Anterior cingulate cortex (tissue), 58 donors: ENCODE measurements at places on chromosomes 7 and 10.
A peak's percentile ranks its signal among the peaks of the same experiment; 100 is the strongest.

DNA sequence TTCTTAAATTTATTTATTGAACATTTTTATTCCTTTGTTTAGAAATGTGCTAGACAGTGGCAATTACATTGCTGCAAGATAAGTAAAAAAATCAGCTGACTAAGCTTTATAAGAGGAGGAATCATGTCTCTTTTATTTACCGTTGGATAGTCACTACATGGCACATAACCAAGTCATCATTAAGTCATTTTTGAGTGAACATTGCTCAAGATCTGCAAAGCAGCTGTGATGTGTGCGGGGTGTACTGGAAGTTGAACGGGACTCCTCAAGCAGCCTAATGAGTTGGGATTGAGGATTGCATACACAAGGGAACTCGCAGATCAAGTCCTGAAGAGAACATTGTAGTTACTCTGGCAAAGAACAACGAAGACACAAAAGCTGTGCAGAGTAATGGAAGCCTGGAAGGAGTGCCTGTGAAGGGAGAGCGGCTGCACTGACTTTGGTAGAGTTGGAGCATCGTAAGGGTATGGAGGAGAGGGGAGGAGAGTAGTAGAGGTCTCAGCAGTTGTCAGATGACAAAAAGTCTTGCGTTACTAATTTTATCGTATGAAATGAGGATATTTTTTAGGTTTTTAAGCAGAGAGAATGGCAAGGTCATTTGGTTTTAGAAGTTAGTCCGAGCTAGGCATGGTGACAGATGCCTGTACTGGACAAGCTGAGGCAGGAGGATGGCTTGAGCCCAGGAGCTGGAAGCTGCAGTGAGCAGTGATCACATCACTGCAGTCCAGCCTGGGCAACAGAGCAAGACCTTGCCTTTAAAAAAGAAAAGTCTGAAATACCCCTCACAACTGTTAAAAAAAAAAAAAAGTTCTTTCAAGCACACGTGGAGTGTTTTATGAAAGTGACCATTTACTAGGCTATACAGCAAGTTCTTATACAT, 95.1 kb downstream of the BMPR1A start:
- no peak for DNase-seq

DNA sequence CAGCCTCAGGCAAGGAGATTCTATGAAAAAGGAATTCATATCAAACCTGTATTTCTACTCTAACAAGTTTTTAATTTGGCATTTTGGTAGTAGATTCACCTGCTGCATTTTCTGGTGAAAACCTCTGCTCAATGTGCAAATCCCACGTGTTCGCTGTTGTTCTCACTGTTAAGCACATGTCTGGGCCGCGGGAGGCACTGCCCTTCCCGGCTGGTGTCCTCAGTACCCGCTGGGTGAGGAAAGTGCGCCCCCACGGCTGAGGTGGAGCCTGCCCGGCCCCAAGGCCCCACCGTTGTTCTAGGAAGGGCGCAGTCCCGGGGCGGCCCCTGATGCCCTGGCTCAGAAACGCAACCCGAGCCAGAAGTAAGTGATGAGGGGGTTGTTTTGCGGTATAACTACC, 193.4 kb upstream of the VWC2 start:
- DNase-seq, result no peak

DNA sequence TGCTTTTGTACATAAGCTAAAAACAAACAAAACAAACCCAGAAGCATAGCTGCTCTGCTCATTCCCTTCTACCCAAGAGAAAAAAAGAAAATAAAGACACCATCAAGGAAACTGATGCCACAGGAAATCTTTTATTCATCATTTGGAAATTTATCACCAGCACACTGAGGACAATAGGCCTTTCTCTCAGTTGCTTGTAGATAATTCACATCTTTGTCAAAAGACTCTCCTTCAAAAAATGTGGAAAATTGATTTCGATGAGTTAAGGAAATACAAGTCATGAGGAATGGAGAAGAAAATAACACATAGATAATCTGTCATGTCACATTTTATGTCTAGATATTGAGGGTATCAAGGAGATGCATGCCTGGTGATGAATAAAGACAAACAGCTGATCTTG, 53.5 kb downstream of the ZNF37A start:
- DNase-seq, result no peak

GRCh38 chr10:7855205-7855604, 36.9 kb downstream of the TAF3 start:
- no peak for DNase-seq

DNA sequence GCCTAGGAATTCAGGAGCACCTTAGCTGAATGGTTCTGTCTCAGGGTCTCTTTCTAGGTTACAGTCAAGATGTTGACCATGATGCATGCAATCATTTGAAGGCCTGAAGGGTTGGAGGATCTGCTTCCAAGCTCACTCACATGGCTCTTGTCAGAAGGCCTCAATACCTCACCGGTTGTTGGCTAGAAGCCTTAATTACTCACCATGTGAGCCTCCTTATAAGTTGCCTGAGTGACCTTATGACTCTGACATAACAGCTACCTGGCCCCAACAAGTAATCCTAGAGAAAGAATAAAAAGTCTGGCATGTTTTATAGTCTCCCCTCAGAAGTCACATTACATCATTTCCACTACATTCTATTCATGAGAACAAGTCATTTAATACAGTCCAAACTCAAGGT, 3.4 kb upstream of the C1GALT1 start:
- DNase-seq, result no peak

- DNase-seq, result no peak
These were observed 59.2 kb downstream of the OGDH start for GRCh38 chr7:44665531-44666213.

DNA sequence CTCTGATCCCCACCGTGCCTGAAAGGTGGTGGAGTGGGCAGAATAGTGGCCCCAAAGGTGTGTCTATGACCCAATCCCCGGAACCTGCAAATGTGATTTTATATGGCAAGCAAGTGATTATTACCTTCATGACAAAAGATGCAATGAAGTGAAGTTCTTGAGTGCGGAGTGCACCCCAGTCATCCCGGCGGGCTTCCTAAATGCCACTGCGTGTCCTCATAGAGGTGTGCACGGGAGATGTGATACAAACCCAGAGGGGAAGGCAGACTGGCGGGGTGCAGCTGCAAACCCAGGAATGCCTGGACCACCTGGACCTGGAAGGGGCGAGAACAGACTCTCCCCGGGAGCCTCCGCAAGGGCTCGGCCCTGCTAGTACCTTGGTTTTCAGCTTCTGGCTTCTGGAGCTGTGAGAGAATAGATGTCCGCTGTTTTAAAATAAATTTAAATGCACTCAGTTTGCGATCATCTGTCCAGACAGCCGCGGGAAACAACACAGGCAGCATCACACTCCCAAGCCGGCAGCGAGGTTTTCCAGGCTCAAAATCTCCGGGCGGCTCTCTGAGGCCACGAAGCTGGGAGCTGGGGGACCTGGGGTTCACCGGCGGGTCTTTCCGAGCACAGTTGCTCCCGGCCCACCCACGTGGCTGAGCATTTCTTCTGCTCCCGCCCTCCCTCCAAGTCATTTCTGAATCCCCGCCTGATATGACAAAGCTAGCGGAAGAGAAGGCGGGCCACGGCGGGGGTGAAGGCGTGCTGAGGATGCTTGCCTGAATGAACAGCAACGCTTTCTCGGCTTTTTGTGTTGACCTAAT, 50.4 kb upstream of the EBF3 start:
- no peak for DNase-seq

DNA sequence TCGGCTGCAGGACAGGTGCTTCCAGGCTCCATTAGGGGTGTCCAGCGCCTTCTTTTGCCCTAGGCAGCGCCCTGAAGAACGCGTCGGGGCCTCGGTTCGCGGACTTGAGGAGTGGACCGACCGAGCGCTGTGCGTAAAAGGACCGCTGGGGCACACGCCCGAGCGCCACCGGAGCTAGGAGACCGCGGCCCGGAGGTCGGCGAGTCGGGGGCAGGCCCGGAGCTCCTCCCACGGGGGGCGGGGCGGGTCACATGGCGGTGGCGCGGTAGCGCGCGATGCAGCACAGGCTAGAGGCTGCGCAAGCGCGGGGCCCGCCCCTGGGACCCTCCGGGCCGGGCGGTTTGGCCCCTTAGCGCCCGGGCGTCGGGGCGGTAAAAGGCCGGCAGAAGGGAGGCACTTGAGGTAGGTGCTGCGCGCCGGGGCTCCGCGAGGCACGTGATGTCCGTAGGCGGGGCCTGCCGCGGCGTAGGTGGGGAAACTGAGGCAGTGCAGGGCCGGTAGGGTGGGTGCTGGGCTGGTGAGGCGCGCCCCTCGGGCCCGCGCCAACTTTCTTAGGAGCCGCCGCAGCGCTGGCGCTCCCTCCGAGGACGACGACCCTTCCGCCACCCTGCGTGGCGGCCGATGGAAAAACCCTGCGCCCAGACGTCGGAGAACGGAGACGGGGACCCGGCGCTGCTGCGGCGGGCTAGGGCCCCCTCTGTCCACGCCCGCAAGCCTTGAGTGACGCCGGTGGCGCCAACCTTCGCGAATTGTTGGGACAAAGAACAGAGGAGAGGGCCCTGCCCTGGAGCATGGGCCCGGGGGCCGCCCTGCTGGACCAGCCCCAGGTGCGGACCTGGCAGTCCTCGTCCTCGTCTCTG, at the start of gene PRXL2A:
Gene PRXL2A (plus strand): TSS at position 310 of the 860 bp plus-strand sequence. CDS start 11,917 bp downstream, outside the sequence.
- peak; percentile 66 for DNase-seq

- no peak for DNase-seq
These were observed 20.3 kb downstream of the MYOF start for GRCh38 chr10:93461807-93462178.
